T-helper 2 cell treated with Interferon-gamma antibody and Interleukin-4, amounts not matched to agents 5 μg/mL and 100 μg/mL, for 36 hours (primary cell): ENCODE measurements at places on chromosomes 16 and 17.
A peak's percentile ranks its signal among the peaks of the same experiment; 100 is the strongest.

GRCh38 chr17:75565066-75565465 lies 22.5 kb upstream of the MYO15B start:
- no peak overlapping the region for H3K4me3 ChIP-seq
- H3K27me3 ChIP-seq = no peaks in the 10 kb centered on the region
- DNase-seq = no peak
- H3K36me3 ChIP-seq = no peaks in the 10 kb centered on the region

GRCh38 chr17:6936370-6937028 lies 59.4 kb upstream of the ALOX12 start:
- peaks cover 28% of the 10 kb centered on the region for H3K4me1 ChIP-seq
- no peaks in the 10 kb centered on the region for H3K27me3 ChIP-seq
- no peaks in the 10 kb centered on the region for H3K36me3 ChIP-seq
- DNase-seq = no peak
- peak overlapping the region; percentile 43 for H3K27ac ChIP-seq

DNA sequence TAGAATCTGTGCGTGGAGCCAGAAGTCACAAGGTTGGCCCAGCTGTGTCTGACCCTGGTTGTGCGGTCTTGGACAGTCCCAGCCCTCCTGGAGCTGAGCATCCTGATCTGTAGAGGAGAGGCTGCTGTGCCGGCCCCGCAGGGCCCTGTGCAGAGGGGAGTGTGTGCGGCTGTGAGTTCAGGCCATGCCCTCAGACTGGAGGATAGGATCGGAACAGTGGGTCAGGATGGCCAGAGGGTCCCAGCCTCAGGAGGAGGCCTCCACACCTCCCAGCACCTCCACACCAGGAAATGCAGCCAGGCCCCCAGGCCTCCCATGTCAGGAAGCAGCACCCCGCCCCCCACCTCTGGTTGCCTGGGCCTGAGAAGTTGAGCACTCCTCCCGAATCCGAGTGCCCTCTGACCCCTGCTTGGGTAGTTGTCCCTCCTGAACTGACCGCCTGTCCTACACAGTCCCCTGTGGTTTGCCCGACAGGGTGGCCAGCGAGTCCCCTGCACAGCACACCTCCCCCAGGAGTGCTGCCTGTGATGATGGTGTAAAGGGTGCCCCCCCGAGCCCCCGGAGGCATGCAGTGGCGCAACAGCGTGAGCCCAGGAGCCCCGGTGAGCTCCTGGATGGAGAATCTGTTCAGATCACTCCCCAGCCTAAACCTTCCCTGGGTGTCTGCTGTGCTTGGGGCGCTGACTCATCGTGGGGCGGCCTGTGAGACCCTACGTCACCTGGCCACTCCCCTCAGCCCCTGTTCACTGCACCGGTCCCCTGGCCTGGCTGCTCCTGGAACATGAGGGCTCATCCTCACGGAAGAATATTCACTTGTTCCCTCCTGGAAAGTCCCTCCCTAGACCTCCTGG lies 285.2 kb downstream of the SEC14L1 start:
- no peak overlapping the region for H3K4me3 ChIP-seq
- DNase-seq = no peak
- peaks cover 46% of the 10 kb centered on the region for H3K4me1 ChIP-seq

DNA sequence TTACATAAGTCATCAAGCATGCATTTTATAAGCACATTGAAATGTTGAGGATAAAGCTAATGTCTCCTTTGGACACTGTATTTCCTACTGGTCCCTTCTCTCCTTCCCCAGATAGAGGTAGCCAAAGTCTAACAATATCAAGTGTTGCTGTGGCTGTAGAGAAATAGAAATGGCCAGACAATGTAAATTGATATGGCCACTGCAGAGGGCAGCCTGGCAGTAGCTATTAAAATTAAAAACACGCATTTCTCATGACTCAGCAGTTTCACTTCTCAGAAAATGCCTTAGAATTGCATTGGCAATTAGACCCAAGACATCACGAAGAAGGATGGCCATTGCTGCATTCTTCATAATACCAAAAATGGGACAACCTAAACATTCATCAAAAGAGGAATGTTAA lies 46.8 kb upstream of the MRTFB start:
- H3K27ac ChIP-seq = no peak overlapping the region
- H3K27me3 ChIP-seq = peaks cover 4% of the 10 kb centered on the region
- H3K36me3 ChIP-seq = no peaks in the 10 kb centered on the region
- no peaks in the 10 kb centered on the region for H3K4me1 ChIP-seq
- DNase-seq = no peak

GRCh38 chr17:18971801-18972200 lies 19.8 kb downstream of the SLC5A10 start:
- no peak for DNase-seq
- H3K36me3 ChIP-seq = peaks cover 2% of the 10 kb centered on the region
- H3K27me3 ChIP-seq = no peaks in the 10 kb centered on the region
- no peak overlapping the region for H3K4me3 ChIP-seq
- peaks cover 6% of the 10 kb centered on the region for H3K4me1 ChIP-seq
- H3K27ac ChIP-seq = no peak overlapping the region

DNA sequence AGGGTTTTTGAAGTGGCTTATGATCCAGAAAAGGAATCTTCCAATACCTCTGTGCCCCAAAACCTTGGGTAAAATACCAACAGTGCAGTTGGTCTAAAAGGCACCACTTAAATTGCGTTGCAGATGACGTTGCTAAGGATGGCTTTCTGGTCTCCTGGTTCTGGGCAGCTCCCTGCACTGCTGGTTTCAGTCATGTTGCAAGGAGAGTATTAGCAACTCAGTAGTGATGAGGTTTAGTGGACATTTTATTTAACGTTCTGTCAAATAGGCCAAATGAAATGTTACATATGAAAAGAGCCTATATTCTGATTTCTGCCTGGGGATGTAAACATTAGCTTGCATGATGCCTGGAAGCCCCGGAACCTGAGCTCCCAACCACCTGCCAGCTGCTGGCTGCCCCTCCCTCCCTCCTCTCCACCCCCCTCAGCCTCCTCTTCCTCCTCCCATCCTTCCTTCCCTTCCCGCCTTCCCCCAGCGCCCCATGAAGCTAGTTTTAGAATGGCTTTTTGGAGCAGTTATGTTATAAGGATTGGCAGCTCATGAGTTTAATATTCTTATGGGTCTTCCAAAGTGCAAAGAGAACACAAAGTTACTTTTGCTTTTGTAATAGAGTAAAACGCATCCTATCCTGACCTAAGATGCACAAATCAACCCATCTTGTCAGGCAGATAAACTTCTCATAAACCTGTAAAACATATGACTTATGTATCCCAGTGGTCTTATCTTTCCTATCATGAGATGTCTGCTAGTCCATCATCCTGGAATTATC lies 20.7 kb downstream of the CD7 start:
- H3K4me3 ChIP-seq = peak overlapping the region; percentile 97
- H3K36me3 ChIP-seq = peaks cover 2% of the 10 kb centered on the region
- H3K4me1 ChIP-seq = peaks cover 59% of the 10 kb centered on the region
- DNase-seq = no peak
- no peaks in the 10 kb centered on the region for H3K27me3 ChIP-seq
- peak overlapping the region; percentile 100 for H3K27ac ChIP-seq

- H3K4me1 ChIP-seq = no peaks in the 10 kb centered on the region
- H3K36me3 ChIP-seq = no peaks in the 10 kb centered on the region
These were observed 408.0 kb downstream of the SLC39A11 start for GRCh38 chr17:72684405-72685020.

- no peak for DNase-seq
- peaks cover 4% of the 10 kb centered on the region for H3K4me1 ChIP-seq
- H3K27ac ChIP-seq = no peak overlapping the region
- H3K36me3 ChIP-seq = peaks cover 25% of the 10 kb centered on the region
These were observed 67.0 kb downstream of the USP31 start for GRCh38 chr16:23082161-23082788.
